ENCODE measurements at places on chromosomes 1 and 21.

GRCh38 chr21:31370893-31371544, 27.0 kb upstream of the TIAM1 start:
- DNase-seq: peak; percentile 32

DNA sequence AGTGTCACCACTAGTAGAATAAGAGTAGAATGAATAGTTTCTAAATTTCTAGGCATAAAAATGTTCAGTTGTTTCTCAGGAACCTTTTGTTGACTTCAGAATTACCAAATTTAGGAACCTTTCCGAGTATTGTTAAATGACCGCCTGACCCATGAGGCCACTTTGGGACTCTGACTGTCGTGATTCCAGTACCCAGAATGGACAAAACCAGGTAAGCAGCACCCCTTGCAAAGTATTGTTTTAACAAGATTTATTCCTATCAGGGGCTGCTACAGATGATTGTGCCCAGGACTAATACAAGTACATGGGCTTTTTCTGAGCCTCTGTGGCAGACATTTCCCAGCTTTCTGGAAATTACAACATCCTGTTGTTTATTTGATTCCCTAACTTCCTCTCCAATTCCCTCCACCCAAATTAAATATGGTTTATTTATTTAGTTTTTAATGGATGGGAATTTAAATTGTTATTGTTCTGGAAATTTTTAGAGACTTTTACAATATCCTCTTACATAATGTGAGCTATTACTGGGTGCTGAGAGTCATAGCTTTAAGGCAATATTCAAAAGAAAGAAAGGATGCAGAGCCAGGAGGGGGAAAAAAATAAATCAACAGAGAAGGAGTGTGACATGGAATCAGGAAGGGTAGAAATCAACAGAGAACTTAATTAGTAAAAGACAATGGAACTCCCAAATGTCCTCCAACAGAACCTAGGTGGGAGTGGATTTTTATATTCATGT, 37.4 kb upstream of the NTPCR start:
- no peak for DNase-seq

DNA sequence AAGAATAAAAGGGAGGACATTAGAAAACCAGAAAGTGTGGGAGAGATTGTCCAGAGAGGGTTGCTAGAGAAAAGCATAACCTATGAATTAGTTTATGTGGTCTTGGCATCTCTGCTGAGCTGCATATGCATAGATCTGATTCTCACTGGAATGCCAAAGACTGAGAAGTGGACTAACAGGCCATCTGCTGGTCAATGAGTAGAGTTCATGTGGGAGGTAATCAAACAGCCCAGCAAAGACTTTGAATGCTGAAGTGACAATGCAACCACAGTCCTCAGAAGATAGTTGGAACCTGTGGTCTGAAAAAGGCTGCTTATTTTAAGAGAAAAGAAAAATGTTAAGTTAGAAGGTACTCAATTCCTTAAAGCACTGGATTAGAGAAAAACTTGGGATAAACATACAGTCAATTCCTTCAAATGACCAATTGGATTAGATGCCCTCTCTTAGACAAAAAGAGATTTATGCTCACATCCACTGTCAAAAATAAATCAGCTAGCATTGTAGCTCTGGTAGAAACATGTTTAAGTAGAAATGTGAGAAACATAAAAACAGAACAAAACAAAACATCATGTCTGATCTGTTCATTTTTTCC, 382.8 kb downstream of the AMY1C start:
- no peak for DNase-seq

GRCh38 chr1:119674111-119674526, 26.1 kb upstream of the ZNF697 start:
- DNase-seq: no peak

DNA sequence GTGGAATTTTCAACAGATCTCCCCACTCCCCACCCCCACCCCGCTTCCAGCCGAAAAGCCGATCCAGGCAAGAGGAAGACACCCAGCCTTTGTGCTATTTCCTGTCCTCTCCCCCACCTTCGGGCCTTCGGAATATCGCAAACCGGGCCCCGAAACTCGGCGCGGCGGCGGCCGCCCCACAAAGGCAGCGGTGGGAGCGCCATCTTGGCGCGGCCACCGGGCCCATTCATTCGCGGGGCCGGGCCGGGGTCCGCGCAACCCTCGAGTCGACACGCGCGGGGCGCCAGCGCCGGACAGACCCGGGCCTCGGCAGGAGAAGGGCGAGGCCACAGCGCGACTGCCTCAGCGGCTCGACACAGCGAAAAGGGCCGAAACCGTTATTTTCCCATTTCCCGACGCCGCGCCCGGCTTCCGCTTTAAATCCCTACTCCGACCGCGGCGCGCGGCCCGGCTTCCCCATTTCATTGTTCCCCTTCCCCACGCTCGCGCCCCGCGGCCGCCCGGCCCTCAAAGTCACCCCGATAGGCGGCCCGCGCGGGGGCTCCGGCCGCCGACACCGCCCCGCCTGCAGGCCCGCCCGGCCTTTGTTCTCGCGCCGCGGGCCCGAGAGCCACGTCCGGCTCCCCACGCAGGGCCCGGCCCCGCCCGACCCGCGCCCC, 911 bp downstream of the GNB1 start:
- no peak for DNase-seq

- DNase-seq: no peak
Observed at GRCh38 chr1:218123968-218124367, 161.1 kb upstream of the RRP15 start.

DNA sequence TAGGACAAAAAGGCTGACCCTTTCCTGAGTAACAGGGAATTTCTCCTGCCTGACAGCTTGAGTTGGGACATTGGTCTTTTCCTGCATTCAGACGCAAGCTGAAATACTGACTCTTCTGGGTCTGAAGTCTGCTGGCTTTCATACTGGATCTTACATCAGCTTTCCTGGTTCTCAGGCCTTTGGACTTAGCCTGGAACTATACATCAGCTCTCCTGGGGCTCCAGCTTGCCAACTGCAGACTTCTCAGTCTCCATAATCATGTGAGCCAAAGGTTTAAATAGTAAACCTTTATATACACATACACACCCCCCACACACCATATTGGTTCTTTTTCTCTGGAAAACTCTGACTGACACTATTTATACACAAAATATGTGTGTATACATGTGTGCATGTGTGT, 59.0 kb upstream of the KCND3 start:
- no peak for DNase-seq
